ENCODE measurements at places on chromosomes 1 and 21.

DNA sequence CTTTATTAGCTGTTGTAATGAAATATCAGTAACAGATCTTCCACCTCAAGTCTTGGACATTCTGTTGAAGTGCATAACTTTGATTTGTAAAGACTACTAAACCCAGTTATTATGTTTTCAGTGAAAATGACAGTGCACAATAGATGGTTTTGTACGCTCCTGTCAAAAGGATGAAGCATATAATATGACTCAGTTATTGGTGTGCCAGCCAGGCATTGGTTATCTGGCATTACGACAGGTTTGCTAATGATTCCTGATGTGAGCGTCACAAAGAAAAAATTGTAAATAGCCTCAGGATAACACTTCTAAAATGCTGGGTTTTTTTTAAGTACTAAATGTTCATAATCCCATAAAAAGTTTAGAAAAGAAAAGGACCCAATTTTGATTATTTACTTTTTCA is 147.9 kb downstream of the MAGI3 start:
- no peak for DNase-seq

DNA sequence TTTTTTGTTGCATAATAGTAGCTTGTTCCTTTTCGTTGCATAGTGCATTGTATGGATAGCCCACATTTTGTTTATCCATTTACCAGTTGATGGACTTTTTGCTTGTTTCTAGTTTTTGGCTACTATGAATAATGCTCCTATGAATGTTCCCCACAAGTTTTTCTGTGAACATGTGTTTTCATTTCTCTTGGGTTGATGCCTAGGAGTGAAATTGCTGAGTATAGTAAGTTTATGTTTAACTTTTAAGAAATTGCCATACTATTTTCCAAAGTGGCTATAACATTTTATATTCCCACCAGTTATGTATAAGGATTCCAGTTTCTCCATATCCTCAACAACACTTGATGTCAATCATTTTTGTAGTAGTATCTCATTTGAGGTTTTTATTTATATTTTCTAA is 84.8 kb upstream of the CACYBP start:
- no peak for DNase-seq

DNA sequence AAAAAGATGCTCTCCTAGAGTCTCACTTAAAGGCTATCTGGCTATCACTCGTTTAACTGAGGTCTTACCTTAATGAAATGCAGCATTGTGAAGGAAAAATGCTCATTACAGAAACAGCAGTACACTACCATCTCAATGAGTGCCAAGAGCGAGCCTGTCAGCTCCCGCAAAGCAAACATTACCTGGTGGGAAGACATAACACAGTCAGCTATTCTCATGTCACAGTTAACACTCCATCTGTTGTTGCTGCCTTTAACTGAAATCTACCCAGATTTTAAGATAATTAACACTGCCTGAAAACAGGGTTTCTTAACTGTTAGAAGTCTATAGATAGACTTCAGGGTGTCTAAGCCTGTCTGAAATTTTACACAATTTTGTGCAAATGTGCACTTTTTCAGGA is 39.1 kb downstream of the PCSK9 start:
- DNase-seq: no peak

DNA sequence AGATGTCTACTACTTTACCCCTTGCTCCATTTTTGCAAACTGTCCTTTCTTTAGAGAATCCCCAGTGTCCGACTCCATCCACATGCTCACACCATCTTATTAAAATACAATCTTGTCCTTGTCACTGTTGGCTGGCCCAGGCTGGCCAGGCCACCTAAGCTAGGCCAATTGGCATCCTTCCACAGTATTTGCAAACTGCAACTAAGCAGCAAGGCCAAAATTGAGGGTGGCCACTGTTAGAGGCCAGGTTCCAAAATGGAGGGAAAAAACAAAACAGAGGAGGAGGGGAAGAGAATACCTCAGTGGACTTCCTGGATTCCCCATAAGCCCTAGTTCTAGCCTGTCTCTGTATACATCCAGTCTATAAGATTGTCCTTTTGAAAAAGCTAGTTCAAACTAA is 4.3 kb downstream of the FAM89A start:
- no peak for DNase-seq

DNA sequence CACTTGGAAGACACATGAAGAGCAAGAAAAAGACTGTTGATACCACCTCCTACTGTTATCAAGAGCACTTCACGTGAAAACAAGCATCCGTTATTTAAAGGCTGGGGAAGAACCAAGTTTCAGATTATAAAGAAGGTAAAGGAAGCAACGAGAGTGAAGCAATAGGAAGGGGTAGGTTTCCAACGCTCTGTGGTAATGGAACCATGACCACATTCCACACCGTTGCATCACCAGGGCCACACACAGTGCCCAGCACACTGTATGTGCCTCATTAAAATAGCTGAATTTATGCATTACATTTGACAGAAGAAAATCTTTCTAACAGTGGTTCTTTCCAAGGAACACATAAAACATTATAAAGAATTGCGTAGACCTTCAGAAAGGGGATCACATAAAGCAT is 435.8 kb downstream of the MRPL39 start:
- DNase-seq: no peak

DNA sequence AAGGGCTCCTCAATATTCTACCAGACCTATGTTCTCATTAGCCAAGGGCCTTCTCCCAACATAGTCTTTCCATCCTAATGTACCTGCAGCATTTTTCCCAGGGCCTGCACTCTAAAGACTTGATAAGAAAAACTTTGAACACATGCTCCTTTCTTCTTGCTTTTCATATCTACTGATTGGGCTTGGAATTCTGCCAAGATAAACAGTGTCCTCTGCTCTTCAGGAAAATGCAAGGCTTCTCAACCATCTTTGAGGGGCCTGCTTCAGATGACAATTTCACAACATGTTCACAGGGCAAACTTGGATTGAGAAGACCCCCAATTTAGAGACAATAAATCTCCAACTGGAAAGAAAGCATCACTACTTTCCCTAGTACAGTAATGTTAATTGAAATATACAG is 25.8 kb upstream of the PPT1 start:
- DNase-seq: no peak

- no peak for DNase-seq
These were observed 198.0 kb downstream of the HUNK start for GRCh38 chr21:32070676-32071330.

- no peak for DNase-seq
These were observed 4.0 kb downstream of the S100A16 start for GRCh38 chr1:153608742-153609584.

- no peak for DNase-seq
These were observed 319.1 kb upstream of the GREM2 start for GRCh38 chr1:240931031-240931430.

- DNase-seq: no peak
These were observed 961 bp upstream of the FUCA1 start for GRCh38 chr1:23869051-23869450.

DNA sequence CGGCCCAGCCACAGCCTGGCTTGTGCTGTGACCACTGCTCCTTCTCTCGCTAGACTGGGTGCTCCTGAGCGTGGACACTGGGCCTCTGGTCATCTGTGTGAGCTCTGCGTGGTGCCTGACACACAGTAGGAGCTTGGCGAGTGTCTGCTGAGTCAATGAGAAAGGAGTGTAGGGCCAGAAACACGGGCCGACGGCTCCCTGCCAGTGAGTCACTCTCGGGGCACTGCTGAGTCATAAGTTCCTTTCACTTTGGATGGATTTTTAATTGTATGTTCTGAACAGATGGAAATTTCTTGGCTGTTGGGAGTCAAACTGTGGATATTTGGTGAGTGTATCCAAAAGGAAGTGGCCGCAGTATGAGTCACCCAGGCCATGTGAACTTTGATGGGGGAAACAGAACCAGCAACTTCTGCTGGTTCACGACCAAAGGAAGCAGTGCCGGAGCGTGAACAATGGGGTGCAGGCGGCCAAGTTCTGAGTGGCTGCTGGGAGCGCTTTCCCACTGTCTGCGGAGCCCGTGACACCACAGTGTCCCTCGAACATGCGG is 41.0 kb upstream of the COL18A1 start:
- DNase-seq: no peak

GRCh38 chr1:38603907-38604306 is 255.7 kb downstream of the RRAGC start:
- DNase-seq: no peak

- DNase-seq: no peak
These were observed 67.5 kb downstream of the GNG4 start for GRCh38 chr1:235582130-235582529.

DNA sequence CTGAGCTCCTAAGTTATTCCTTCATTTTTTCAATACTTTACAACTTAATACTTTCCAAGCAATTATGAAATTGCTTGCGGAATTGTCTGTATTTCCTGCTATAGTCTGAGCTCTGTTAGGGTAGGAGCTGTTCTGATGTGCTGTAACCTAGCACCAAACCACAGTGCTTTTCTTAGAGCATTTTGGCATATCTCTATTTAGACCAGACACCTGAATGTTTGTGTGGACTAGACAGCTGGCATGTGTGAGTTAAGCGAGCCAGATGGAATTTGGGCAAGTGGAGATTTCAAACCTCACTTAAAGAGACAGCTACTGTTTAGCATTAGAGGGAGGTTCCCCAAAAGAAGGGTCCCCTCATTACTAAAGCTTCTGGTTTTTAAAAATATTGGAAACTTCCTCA is 106.1 kb downstream of the RWDD3 start:
- DNase-seq: no peak

GRCh38 chr1:185398022-185398421 is 81.0 kb upstream of the IVNS1ABP start:
- no peak for DNase-seq

DNA sequence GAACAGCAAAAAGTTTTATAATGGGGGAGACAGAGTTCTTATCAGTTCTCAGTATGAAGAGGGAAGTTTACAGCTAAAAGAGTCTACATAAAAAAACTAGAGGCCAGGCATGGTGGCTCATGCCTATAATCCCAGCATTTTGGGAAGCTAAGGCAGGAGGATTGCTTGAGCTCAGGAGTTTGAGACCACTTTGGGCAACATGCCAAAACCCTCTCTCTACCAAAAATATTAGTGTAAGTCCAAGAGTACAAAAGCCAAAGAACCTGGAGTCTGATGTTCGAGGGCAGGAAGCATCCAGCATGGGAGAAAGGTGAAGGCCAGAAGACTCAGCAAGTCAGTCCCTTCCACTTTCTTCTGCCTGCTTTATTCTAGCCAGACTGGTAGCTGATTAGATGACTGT is 35.0 kb upstream of the ROR1 start:
- DNase-seq: no peak

GRCh38 chr1:73820843-73821242 is 377.1 kb downstream of the LRRIQ3 start:
- no peak for DNase-seq

GRCh38 chr1:200774311-200774710 is 35.6 kb downstream of the CAMSAP2 start:
- no peak for DNase-seq

DNA sequence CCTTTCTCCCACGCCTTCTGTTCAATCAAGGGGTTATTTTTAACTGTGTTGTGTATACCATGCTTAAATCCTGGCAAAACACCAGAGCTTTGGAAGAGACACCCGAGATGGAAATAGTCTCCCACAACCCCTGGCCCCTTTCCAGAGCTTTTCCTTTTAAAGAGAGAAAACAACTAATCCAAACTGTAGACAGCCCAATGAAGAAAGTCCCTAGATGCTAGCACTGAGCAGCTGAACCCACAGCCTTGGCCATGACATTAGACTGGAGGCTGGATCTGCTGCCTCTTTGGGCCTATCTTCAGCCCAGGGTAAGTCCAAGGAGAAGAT is 64.9 kb upstream of the ARTN start:
- no peak for DNase-seq

DNA sequence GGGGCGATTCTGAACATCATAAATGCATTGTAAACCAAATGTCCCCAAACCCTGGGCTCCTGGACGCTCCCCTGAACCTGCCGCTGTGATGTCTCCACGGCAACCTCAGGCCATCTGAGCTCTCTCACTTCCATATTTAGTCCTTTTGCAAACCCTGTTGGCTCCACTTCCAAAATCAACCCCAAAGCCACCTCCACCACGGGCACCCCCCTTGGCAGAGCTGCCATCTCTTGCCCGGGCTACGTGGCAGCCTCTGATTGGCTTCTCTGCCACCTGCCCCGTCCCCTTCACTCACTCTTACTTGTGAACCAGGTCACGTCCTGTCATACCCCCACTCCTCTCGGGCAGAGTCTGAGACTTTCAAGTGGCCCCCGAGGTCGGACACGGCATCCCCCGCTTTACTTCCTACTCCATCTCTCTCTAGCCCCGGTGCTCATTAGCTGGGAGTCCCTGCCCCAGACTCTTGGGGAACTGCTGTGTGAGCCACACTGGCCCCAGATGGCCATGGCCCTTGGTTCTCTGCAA is 15.8 kb downstream of the PRXL2B start:
- DNase-seq: no peak

GRCh38 chr1:58576325-58576726 is 726 bp downstream of the TACSTD2 start:
- DNase-seq: no peak

DNA sequence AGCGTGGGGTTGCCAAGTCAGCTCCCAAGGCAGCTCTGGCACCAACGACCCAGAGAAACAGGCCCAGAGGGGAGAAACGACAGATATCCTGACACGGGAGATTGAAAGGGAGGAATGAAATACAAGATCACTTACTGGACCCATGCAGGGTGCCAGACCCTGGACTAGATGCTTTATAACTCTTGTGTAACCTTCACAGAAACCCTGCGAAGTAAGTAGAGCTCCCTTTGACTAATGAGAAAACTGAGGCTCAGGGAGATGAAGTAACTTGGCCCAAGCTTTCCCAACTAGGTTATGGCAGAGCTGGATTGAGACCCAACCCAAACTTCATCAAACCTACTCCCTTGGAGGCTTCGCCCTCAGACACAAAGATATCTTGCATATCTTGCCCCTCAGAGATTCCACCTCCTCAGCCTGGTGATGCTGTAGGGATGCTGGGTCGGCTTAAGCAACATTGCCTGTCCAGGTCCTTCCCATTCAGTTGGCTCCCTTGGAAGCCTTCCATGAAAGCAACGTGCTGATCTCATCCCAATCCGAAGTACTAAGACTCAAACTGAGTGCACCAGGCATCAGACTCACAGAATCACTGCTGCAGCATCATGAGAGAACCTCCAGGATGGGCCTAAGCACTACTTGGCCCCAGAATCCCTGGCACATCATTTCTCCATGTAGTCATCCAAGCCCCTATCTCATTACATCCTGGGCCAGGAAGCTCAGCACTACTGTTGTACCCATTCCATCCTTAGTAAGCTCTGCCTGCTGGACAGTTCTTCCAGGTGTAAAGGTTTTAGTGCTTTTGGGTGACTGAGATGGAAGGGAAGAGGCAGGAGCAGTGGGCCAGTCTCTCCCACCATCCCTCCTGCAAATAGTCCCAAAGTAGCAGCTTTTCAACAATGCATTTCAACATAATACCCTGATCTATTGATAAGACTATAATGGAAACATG is 1.1 kb upstream of the IGSF9 start:
- peak; percentile 55 for DNase-seq

GRCh38 chr1:18232052-18232451 is 124.5 kb downstream of the IGSF21 start:
- DNase-seq: no peak
